ENCODE measurements at places on chromosomes 16 and 17. TPM values are rescaled to one million over a fixed set of nuclear protein-coding genes. Genes with fewer than 3 reads are reported as not detected.

DNA sequence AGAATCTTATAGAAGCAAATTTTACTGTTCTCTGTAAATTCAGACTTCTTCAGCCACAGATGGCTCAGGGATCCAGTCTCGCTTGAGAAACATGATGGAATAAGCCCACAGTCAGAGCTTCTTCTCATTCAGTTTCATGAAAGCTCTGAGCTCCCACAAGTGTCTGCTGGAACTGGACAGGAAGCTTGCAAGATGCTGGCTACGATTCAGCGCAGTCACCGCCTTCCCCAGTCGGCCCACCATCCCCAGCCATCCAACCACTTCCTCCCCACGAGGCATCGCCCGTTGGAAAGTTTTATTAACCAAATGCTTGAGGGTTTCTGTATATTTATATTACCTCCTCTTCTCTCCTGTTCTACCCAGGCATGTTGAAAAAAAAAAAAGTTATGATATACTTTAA lies 171.7 kb downstream of the ZFHX3 start:
- peak; percentile 38 for DNase-seq

- peak; percentile 86 for DNase-seq
Measured at GRCh38 chr17:15502369-15503112, 35.1 kb upstream of the CDRT4 start.

DNA sequence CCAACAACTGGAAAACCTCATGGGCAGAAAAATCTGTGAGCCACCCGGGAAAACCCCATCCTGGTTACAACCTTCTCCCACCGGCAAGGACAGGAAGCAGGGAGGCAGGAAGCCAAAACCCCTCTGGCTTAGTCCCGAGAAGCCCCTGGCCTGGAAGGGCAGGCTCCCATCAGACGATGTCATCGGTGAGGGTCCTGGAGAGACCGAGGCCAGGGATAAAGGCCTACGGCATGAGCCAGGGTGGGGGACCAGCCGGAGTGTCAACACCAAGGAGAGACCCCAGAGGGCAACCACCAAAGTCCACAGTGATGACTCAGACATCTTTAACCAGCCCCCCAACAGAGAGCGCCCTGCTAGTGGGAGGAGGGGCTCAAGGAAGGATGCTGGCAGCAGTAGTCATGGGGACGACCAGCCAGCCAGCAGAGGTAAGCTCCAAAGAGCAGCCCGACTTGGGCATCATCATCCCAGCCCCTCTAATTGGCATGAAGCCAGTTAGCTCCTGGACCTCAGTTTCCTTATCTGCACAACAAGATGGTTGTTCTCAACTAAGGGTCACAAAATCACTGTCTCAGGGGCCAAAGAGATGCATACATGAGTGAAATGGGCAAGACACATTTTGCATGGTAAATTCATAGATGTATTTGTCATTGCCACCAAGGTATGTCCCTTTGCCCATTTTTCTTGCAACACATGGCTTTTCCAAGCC lies 190.7 kb downstream of the KATNIP start:
- DNase-seq = no peak

The POLDIP2 gene
- polyA plus RNA-seq = 61.3 TPM

DNA sequence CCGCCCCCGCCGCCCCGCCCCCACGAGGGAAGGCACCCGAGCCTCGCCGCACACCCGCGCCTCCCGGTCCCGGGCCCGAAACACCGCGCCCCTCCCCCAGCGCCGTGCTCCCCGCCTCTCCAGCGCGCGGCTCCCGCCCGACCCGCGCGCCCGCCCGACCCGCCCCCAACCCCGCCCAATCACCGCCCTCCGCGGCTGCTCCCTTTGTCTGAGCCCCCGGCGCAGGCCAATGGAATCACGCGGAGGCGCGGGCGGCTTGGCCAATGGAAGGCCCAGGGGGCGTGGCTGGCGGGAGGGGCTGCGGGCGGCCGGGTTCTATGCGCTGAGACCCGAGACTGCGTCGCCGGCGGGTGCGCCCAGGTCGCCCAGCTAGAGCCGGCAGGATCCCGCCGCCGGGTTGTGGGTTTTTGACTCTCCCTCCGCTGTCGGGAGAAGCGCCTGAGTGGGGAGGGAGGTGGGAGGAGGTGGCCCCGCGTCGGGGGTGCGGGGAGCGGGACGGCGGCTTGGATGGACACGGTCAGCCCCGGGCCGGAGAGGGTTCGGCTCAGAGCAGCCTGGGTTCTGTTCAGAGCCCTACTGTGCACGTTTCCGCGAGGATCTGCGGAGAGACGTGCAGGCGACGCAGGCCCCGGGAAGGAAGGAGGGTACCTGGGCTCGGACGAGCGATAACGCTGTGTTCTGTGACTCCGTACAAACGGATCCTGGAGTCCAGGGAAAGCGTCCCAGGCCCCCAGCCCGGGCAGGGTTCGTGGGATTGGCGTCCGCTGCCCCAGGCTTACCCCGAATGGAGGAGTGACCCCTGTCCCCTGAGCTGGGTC lies 49.0 kb upstream of the BAHCC1 start:
- DNase-seq = peak; percentile 81

The PPL gene
- polyA plus RNA-seq = 1.1 TPM

The CDH8 gene
- polyA plus RNA-seq = 1.4 TPM

The SRL gene
- 694 TPM for polyA plus RNA-seq

GRCh38 chr16:56773532-56773931 lies 43.6 kb downstream of the NUP93 start:
- DNase-seq = no peak

The SEC14L5 gene
- 0.75 TPM for polyA plus RNA-seq

The NOD2 gene
- polyA plus RNA-seq = 1.4 TPM

DNA sequence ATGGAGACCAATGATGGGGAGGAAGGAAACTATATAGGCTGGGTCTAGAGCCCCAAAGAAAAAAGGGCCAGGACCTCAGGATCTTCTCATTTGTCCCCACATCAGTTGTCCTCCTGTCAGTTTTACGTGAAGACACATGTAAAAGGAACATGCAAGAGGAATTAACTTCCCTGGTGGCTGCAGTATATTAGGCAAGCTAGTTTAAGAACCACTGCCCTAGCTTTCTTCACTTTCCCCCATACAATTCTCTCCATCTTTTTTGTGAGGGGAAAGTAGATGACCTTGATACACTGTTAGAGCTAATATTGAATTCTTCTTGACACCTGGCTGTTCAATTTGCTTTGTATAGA lies 2.3 kb downstream of the MAP3K3 start:
- no peak for DNase-seq

GRCh38 chr17:7885367-7886226 lies 3.0 kb upstream of the CHD3 start:
- no peak for DNase-seq

- no peak for DNase-seq
Measured at GRCh38 chr17:35241520-35241919, 1.4 kb upstream of the SLFN5 start.

- no peak for DNase-seq
Measured at GRCh38 chr17:38896346-38896954, 26.6 kb downstream of the LASP1 start.

The PLA2G10 gene
- 0.47 TPM for polyA plus RNA-seq

DNA sequence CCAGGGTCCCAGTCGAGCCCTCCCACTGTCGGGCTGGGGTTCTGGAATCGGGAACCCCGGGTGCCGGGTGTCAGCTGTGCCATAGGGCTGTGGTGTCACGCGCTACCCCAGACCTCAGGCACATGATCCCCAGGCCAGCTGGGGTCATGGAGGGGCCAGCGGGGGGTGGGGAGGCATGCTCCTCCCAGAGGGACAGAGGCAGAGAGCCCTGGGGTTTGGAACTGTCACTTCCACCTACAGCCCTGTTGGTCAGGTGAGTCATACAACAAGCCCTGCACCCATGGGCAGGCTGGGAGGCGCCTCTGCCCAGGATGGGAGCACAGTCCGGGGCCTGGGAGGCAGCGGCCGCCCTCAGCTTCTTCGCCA lies 63.0 kb downstream of the BAIAP2 start:
- no peak for DNase-seq

GRCh38 chr16:2915196-2915929 lies 3.6 kb downstream of the FLYWCH1 start:
- DNase-seq = no peak

The KRTAP3-2 gene
- polyA plus RNA-seq = 0.52 TPM

Data from forelimb muscle (tissue), 1 donor.